ENCODE measurements at places on chromosomes 5 and 9.

- DNase-seq: no peak
Observed at GRCh38 chr9:107874137-107874536, 384.6 kb upstream of the KLF4 start.

DNA sequence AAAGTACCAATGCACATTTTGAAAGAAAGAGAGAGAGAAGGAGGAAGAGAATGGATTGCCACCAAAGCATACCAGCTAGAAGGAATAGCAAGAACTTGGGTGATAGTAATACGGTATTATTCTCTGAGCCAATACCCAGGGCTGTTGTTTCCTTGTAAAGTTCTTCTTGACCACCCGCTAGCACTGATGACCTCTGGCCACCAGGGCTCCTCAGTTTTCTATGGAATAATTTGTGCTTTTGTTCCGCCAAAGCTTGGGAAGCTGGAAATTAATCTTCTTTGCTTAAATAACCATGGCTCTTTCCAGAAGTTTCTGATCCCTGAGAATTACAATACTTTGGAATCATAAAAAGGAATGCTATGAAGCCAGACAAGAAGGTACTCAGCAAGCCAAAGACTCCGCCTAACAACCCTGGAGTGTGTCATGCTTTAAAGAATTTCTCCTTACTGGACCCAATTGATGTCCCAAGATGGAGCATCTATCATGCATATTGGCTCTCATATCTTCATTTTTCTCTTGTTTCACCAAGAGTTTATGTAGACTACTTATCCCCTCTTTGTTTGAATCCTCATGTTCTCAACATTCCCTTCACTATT lies 29.8 kb downstream of the OR2K2 start:
- DNase-seq: no peak

DNA sequence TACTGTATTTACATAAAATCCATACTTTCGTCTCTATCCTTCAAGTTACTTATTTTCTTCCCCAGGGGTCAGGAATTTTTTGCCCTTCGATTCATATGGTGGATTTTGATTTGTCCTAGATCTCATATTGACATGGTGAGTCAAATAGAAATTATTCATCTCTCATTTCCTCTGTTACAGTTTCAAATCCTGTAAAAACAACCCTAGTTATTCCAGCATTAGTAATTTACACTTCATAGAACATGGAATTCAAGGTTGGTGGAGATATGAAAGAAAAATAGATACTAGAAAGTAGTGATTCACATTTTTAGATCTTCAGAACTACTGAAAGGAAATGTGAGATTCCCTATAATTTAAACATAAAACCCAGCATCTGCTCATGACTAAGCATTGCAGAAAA lies 1331.0 kb upstream of the CDH9 start:
- DNase-seq: no peak

- no peak for DNase-seq
Observed at GRCh38 chr5:80799041-80799440, 144.3 kb upstream of the DHFR start.

DNA sequence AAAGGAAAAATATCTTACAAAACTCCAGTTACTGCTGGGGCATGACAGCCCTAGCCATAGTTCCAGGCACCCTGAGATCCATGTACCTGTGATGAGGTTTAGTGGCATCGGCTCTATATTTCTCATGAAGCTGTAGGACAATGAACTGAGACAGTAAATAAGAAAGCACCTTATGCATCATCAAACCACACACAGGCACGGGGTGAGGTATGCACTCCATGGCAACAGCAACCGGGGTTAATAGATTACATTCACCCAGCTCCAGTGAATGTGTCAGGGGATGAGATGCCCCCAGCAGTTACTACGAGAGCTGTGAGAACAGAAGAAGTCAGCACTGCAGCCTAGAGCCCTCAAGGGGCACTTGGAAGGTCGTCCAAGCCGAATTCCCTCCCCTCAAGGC lies 162.0 kb upstream of the S1PR3 start:
- DNase-seq: no peak
